ENCODE measurements at places on chromosomes 5 and 9.

DNA sequence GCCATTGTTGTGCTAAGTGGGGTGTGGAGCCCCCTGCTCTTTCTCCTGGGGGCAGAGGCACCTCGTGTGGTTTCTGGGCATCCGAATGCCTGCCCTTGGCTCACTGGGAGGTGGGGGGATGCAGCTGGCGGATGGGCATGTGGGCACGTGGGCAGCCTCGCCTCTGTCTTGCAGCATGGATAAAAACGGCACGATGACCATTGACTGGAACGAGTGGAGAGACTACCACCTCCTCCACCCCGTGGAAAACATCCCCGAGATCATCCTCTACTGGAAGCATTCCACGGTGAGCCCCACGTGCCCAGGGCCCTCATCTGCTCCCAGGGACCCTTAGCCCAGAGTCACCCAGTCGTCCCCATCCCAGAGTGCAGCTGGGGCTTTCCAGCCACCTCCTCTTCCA lies 25.3 kb downstream of the PTGES2 start:
- DNase-seq = no peak

DNA sequence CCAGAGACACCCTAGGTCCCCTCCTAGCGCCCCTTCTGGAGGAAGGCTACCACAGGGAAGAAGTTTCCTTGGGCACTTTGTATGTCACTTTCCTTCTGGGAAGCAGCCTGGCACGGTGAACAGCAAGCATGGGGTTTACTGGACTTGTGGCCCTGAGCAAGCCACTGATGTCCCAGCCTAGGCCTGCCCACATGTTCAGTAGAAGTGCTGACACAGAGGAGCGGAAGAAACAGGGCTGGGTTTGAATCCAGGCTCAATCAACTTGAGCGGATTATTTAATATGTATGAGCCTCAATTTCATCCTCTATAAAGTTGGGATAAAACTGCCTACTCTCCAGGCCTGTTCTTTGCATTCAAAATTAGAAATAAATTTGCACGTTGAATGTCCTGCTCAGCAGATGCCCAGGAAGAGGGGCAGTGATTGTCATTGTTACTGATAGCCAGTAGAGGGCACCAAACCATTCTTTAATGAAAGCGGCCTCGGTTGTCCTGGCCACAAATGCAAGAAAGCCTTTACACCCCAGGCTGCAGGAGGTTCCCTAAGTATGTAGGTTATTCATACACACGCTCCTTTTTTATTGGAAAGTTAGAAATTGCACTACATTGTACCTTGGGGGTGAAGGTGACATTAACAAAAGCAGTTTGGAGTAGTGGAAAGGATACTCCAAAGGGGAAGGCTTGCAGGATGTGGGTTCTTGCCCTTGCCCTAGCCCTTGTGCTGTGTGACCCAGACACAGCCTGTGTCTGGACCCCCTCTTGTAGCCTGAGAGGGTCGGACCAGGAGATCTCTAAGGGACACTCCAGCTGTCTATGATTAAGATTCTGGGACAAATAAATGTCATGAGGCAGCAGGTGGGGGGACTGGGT lies 13.4 kb upstream of the XPA start:
- peak; percentile 85 for DNase-seq

DNA sequence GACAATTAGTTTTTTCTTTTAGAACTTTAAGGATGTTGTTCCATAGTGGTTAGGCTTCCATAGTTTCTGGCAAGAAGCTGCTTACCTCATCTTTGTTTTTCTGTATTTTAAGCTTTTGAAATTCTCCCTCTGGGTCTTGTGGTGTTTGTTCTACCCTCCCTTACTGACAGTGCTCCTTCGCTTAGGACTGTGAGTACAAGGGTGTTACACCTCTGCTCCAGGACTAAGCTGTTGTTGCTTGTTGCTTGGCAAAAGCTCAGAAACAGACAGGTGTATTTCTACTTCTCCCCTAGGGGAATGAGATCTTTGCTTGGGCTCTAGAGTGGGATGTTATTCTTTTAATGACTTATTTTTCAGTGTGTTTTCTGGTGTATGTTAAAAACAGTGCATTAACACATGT lies 225.2 kb downstream of the WDR70 start:
- DNase-seq = no peak

- no peak for DNase-seq
Observed at GRCh38 chr9:87102126-87102525, 154.8 kb upstream of the GAS1 start.

- DNase-seq = no peak
Observed at GRCh38 chr9:5876711-5877110, 14.0 kb upstream of the MLANA start.

GRCh38 chr9:108552459-108553040 lies 303.2 kb downstream of the ACTL7B start:
- no peak for DNase-seq

DNA sequence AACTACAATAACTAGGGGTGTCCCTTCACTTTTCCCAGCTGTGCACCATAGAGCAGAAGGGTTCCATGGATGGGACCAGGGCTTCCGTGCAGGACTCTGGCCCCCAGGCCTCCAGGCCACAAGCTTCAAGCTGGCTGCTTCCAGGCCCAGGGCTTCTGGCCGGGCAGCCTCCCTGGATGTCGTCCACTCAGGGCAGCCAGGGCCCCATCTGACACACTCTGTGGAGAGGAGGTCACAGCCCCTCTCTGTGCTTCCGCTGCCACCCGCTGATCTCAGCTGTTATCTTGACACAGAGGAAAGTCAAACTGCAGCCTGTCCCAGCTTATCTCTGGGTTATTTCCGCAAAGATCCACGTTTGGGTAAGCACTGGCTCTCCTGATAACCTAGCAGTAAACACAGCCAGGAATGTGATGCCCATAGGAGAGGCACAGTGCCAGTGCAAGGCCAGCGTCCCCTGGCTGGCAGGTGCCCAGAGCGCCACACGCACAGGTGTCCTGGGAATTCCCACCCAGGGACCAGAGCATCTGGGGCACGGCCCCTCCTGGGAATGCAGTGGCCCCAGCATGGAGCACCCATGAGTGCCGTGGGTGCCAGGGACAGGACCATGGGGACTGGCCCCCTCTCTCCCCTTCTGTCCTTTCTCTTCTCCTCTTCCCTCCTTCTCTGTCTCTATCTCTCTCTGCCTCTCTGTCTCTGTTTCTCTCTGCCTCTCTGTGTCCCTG lies 15.6 kb upstream of the SLC6A19 start:
- DNase-seq = no peak

DNA sequence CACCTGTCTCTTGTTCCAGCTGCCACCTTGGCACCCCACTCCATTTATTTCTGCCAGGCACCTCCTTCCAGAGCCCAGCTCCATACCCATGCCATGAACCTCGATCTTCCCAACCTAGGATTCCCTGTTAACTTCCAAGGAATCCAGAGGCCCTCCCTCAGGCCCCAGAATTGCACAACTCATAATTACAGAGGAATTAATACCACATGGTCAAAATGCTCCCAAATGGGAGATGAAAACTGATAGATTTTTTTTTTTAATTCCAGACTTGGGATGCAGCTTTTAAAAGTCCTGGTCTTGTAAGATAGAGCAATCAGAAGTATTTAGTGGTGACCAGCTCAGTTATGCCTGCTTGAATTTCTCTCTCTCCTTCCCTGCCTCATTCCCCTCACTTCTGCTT lies 96.2 kb upstream of the CCDC112 start:
- no peak for DNase-seq

GRCh38 chr5:79464695-79465332 lies 49.1 kb downstream of the HOMER1 start:
- DNase-seq = peak; percentile 27

DNA sequence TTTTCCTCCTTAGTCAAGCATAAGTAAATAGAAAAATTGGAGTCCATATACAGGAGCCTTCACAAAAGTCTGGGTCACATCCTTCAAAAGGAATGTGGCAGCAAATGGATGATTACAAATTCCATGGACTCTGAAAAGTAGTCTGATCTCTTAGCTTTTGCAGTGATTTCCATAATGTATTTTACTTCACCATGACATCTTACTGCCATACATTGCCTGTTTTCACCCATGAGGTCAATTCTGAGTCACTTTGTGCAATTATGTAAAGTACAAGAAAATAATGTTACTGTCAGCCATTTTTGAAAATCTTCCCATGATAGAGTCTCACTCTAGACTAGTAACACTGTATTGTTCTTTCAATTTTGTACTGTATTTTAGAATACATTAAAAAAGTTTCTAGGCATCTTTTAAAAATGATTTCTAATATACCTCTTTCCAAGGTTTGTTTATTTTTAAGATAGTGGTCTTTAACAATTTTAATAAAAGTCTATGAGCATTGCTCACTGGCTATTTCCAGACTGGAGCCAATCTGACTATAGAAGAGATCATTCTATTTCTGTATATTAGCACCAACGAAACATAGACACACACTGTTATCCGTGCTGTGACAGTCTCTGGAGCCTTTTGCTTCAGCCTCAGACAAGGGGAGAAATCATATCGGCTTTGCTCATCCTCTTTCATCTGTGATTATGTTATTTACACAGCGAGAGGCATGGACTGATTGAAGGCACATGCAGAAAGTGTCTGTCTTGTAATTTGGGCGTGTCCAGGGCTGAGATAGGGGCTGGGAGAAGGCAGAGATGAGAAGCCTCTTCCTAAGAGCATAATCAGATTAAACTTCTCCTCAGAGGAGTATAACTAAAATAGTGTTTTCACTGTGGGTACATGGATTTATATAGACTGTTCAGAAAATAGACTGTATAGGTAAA lies 22.9 kb upstream of the ACTBL2 start:
- DNase-seq = no peak

DNA sequence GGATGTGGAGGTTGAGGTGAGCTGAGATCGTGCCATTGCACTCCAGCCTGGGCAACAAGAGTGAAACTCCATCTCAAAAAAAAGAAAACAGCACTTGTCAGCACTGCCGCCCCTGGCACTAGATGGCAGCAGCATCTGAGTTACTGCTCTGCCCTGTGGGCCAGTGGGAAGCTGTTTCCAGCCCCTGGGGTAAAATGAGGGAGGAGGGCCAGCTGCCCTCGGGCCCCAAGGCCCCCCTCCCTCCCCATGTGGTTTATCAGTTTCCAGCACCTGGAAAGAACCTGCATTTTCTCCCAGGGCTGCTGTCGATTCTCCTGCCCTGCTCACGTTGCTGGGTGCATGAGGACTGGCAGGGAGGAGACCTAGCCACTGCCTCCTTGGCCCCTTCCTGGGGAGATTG lies 13.2 kb upstream of the CEL start:
- peak; percentile 47 for DNase-seq

DNA sequence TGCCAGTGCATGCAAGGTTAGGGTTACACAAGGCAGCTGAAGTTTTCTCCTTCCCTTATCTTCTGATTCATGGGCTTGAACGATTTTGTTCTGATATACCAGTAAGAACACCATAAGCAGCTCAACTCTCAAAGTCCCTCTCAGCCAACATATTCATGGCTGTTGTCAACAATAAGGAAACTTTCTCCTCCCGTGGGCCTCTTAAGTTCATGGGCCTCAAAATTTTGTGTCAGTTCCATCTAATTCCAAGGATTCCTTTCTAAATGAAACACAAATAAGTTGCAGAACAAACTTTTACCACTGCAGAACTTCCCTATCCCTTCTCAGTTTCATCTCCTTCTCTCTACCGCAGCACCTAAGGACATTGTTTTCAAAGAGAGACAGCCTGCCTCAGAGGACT lies 23.6 kb upstream of the CAST start:
- no peak for DNase-seq

DNA sequence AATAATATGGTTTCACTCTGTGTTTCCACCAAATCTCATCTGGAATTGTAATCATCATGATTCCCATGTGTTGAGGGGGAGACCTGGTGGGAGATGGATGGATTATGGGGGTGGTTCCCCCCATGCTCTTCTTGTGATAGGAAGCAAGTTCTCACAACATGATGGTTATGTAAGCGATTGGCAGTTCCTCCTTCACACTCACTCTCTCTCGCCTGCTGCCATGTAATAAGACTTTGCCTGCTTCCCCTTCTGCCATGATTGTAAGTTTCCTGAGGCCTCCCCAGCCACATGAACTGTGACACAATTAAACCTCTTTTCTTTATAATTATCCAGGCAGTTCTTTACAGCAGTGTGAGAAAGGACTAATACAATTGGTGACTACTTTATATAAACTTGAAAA lies 48.4 kb downstream of the PTBP3 start:
- DNase-seq = no peak

- DNase-seq = no peak
Observed at GRCh38 chr9:107462691-107463090, 26.9 kb downstream of the KLF4 start.

DNA sequence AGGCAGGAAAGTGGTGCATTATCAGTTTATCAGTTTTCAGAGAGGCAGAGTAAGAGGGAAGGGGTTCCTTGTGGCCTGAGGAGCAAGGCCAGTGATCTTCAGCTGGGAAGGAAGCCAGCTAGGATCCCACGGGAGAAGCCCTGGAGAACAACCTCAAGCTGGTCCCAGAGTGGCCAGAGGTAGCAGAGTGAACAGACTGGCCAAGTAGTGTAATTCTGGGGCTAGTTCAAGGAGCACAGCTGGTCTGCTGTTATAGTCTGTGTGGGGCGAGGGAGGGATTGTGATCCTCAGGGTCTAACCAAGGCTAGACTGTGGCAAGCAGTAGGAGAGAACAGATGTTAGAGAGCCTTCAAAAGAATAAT lies 164.6 kb downstream of the CARTPT start:
- no peak for DNase-seq

DNA sequence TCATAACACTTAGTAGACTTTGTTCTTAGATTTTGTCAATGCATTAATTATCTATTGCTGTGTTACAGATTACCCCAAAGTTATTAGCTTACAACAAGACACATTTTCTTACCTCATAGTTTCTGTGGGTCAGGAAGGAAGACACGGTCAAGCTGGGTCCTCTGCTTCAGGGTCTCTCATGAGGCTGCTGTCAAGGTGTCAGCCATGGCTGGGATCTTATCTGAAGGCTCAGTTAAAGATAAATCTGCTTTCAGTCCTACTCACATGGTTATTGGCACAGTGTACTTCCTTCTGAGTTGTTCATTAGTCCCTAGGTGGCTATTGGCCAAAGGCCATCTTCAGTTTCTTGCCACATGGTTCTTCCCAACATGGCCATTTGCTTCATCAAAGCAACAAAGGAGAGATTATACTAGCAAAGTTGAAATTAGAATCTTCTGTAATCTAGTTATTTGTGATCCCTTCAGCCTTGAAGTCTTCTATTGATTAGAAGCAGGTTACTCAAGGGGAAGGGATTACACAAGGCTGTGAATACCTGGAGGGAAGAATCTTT lies 25.2 kb downstream of the TDRD7 start:
- no peak for DNase-seq

DNA sequence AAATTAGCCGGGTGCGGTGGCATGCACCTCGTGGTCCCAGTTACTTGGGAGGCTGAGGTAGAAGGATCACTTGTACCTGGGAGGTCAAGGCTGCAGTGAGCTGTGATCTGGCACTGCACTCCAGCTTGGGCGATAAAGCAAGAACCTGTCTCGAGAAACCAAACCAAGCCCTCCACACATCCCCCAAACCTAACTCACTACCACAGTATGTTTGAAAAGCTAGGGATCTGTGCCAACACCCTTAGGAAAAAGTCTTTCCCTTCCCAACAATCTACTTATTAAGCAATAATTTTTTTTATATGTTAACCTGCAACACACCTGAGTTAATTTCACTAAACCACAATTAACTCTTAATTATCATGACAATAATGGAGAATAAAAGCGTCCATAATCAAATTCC lies 2.2 kb downstream of the UBTD2 start:
- DNase-seq = no peak
